ENCODE measurements at places on chromosomes 12 and 14.

DNA sequence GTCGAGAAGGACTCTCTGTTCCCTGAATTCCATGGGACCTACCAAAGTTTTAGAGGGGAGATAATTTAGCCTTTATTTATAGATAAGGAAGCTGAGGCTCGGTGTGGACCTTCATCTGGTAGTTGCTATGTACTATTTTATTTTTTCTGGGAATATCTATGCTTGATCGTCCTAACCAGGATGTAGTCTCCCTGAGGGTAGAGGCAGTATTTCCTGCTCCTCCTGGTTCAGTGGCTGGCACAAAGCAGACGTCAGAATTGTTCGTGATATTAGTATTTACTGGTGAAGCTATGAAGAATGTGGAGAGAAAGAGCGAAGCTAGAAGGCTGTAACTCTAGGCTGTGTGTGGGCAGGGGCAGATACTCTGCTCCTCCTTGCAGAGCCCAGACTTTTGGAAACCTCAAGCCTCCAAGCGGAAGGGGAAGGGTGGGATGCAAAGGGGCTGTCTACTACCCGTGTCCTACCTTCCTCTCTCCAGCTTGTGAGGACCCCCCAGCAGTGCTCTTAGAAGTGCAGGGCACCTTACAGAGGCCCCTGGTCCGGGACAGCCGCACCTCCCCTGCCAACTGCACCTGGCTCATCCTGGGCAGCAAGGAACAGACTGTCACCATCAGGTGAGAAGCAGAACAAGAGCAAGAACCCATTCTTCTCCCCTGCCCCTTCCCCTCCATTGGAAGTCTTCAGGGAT lies 1.4 kb downstream of the LRP10 start:
- no peak for DNase-seq

GRCh38 chr14:101072531-101072930 lies 169.0 kb upstream of the RTL1 start:
- DNase-seq, result peak; percentile 52

- DNase-seq, result no peak
Observed at GRCh38 chr12:92602930-92603623, 99.7 kb upstream of the PLEKHG7 start.

DNA sequence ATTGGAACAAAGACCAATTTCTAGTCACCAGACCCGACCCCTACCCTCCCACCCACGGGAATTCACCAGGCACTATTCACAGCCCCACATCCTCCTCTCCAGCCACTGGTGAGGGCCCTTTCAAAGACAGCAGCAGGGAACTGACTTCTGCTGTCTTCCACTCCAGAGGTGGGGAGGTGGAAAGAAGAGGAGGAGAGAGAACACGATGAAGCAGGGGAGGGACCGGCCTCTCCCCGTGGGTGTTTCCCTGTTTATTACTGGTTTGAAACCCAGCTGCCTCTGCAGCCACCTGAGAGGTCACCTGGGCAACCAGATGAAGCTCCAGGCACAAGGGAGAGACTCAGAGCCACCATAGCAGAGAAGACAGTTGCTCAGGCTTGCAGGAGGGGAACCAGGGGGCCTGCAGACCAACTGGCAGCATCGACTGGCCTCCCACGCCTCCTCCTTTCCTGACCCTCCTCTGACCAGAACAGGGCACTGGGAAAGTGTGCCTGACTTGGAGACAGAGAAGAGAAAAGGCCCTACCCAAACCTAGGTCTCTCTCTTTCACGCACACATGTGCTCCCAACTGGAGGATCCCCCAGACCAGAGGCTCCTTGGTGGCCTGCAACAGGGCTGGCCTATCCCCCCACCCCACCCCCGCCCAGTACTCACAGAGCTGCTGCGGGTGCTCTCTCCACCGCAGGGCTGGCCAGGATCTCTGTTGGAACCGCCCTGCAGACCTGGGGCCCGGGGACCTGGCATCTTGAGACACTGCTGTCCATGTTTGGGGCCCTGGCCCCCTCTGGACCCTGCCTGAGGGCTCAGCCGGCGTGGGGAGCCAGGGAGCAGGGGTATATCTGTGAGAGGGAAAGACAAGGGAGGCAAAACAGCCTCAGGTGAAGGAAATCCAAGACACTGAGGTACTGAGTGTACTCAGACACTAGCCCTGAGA lies 22.8 kb downstream of the ANO2 start:
- no peak for DNase-seq

- no peak for DNase-seq
Observed at GRCh38 chr12:14207905-14208551, 157.5 kb upstream of the ATF7IP start.

DNA sequence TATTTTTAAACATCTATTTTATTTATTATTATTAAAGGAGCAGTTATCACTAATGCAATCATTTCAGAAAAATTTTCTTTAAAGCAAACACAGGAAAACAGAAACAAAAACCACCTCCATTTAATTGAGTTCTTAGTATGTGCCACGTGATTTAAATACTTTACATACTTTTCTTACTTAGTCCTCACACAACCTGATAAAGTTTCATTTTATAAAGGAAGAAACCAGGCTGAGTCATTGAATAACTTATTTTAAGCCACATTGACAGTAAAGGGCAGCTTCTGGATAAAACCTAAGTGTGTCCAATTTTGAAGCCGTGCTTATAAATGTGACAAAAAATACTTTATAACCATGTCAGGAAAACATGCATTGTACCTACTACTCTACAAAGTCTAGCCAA lies 57.1 kb upstream of the PCED1B start:
- DNase-seq, result peak; percentile 82

DNA sequence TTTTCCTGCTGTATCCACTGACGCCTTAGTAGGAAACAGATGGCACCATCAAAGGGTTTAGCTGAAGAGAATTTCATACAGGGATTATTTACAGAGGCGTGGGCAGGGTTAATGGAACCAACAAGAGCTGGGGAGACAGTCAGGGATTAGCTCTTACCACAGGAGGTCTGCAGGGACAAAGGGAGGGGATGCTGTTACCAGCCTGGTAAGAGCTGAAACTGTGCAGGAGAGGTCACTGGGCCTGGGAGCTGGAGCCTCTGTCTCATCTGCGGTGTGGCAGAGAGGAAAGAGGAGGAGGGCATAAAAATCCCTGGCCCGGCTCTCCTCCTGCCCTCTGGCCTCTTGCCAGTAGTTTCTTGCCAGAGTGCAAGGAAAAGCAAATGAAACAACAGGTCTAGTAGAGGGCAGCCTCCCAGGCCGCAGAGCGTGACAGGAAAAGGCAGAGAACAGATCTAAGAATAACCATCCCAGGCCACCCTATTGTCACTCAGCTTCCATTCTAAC lies 18.9 kb upstream of the POC1B start:
- DNase-seq, result peak; percentile 54

- no peak for DNase-seq
Observed at GRCh38 chr14:61196792-61197191, 84.3 kb downstream of the TMEM30B start.

DNA sequence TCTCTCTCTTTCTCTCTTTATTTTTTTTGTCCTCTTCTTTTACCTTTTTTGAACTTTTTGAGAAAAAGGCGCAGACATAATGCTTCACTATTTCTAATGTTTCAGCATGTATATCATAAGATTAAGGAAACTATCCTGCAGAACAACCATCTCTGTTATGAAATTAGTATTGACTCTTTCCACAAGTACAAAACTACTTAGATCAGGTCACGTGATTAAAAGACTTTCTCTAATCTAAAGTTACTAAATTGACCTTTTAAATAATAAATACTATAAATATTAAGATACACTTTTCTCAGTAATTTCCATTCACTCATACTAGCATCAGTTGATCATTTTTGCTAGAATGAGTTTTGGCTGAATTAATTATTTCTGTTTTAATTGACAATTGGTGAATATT lies 844.5 kb upstream of the LRFN5 start:
- DNase-seq, result no peak

GRCh38 chr14:50774542-50775267 lies 56.3 kb downstream of the NIN start:
- no peak for DNase-seq

DNA sequence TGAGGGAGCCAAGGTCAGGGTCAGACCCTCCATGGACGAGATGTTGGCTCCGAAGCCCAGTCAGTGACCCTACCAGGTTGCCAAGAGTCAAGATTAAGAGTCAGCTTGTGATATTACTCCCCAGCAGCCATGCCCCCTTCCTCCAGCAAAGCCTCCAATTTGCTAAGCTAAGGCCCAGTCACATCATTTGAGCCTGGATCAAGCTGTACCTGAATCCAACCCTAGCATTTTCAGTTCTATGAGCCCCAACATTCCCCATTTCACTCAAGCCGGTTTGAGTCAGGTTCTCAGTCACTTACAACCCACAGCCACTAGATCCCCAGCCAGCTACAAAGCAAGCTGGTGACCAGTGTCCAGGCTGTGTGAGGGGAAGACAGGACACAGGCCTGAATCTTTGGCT lies 49.9 kb downstream of the SCARB1 start:
- no peak for DNase-seq

DNA sequence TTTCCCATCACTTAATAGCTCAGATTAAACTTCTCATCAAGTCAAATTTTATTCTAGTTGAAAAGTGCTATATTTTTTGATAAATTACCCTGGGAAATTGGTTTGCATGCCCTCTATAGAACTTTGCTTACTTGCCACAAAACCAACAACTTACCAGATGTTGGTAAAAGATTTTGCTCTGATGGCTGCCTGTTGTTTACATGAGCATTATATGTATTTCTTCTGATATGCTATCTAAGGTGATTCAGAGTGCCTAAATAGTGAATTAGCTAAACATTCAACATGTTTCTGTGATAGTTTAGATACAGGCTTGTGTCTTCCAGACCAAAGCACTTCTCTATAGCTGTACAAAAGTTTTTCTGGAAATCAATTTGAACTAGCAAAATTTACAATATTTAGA lies 51.0 kb downstream of the PPM1A start:
- no peak for DNase-seq

GRCh38 chr12:43044241-43044640 lies 454.7 kb upstream of the PRICKLE1 start:
- DNase-seq, result no peak

DNA sequence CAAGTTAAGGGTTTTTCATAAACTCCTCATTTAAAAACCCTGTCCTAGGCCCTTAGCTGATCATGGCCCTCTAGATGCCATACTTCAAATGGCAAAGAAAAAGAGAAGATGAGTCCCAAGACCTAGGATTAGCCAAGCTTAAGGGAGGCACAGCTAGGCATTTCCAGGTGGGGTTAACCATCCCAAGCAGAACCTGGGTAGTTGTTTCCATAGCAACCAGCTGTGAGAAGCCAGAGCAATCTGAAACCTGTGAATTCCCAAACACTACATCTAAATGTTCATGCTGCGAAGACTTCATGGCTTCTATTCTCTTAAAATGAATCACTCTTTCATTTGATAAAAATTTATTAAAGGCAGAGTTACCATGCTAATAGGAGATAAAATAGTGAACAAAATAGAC lies 372.9 kb downstream of the C12orf50 start:
- DNase-seq, result no peak

DNA sequence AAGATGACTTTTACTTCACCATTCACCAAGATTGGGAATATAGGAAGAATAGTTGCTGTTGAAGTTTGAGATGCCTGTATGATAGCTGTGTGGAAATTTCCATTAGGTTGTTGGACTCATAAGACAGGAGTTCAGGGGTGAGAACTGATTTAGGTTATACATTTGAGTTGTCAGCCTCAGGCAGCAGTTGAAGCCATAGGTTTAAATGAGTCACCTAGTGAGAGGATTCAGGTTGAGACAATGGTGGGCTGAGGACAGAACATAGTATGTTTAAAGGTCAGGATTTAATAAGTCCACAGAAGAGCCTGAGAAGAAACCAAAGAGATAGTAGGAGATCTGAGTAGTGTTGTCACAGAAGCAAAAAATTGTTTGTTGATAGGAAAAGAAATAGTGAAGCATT lies 63.6 kb upstream of the MON2 start:
- DNase-seq, result no peak

DNA sequence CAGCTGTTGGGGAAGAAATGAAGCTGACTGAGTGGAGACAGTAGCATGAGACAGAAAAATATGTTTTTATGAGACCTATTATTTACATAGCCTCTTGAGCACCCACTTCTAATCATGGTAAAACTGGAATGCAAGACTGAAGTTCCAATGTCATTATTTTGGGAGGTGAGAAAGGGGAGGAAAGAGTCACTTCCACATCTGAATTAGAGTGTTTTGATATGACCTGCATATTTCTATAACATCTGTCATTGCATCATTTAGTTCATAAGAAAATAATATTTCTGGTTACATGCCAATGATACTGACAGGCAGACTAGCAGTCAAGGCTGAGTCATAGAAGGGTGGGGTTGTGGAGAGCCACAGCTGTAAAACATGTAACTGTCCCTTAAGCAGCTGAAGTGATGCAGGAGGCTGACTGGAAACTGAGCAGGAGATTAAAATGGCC lies 26.7 kb downstream of the NTN4 start:
- peak; percentile 86 for DNase-seq

- peak; percentile 54 for DNase-seq
Observed at GRCh38 chr12:40691913-40692764, at the start of gene CNTN1. Gene CNTN1, plus strand, starts transcription at chr12:40692439.

DNA sequence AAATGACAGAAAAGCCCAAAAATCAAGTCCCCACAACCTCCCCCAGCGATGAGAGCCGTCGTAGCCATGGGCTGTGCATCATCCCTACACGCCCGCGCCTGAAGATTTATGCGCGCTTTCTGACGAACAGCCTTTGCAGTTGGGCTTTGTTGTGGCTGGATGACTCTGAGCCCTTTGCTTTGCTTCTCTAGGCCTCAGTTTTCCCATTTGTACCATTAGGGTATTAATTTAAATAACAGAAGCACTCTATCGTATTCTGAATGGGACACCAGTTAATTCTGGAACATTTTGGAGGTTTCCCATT lies 24.2 kb downstream of the SFSWAP start:
- DNase-seq, result no peak

DNA sequence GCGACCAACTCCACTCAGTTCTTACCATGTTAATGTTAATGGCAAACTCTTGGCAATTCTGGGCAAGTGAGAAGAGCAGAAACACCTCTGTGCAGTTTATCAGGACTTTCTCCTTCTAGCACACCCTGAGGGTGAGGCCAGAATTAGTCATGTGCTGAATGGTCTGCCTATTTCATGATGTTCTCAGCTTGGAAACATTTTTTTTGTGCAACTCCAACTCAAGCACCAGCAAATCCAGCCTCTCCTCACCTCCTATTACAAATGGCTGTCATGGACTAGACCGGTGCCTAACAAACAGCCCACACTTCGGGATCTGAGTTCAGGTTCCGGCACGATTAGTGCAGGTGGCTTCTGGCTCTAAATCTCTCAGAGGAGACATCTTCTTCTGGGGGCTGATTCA lies 246.0 kb downstream of the ZFP36L1 start:
- peak; percentile 69 for DNase-seq

- peak; percentile 25 for DNase-seq
Observed at GRCh38 chr12:12721176-12721751, 4.1 kb downstream of the CDKN1B start.

GRCh38 chr12:10716704-10717315 lies 6.3 kb downstream of the YBX3 start:
- peak; percentile 94 for DNase-seq

DNA sequence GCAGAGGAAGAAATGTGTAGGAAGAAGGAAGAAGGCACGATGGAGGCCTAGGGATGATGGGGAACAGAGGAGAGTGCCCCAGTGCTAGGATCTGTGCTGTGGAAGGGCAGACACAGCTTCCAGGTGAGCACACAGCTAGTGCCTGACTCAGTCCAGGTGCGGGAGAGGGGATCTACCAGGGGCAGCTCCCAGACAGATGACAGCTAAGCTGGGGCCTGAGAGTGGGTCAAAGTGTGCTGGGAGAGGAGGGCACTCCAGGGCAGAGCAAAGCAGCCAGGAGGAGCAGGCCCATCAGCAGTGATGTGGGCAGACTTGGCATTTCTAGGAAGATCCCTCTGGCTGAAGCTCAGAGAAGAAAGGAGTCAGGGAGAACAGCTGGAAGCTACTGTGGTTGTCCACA lies 36.7 kb downstream of the LRTM2 start:
- DNase-seq, result no peak

- DNase-seq, result no peak
Observed at GRCh38 chr14:28141662-28142061, 624.9 kb upstream of the FOXG1 start.

Measured in astrocyte of the spinal cord (primary cell).